ENCODE measurements at places on chromosomes 4 and X. TPM values are rescaled to one million over a fixed set of nuclear protein-coding genes. Genes with fewer than 3 reads are reported as not detected.
A peak's percentile ranks its signal among the peaks of the same experiment; 100 is the strongest.

- no peak overlapping the region for H3K27ac ChIP-seq
- H3K4me3 ChIP-seq = no peak overlapping the region
- H3K4me1 ChIP-seq = no peaks in the 10 kb centered on the region
- H3K36me3 ChIP-seq = no peaks in the 10 kb centered on the region
- no peaks in the 10 kb centered on the region for H3K27me3 ChIP-seq
Measured at GRCh38 chr4:105543346-105543745, 9.1 kb upstream of the ARHGEF38 start.

- no peaks in the 10 kb centered on the region for H3K36me3 ChIP-seq
- no peak overlapping the region for H3K27ac ChIP-seq
- no peak overlapping the region for H3K4me3 ChIP-seq
Measured at GRCh38 chrX:11781734-11782370, 23.8 kb downstream of the MSL3 start.

- peak overlapping the region; percentile 57 for H3K4me3 ChIP-seq
- no peaks in the 10 kb centered on the region for H3K4me1 ChIP-seq
- H3K27ac ChIP-seq = peak overlapping the region; percentile 80
- no peak for DNase-seq
- no peaks in the 10 kb centered on the region for H3K27me3 ChIP-seq
Measured at GRCh38 chrX:125203737-125204578, 115.7 kb upstream of the TEX13C start.

DNA sequence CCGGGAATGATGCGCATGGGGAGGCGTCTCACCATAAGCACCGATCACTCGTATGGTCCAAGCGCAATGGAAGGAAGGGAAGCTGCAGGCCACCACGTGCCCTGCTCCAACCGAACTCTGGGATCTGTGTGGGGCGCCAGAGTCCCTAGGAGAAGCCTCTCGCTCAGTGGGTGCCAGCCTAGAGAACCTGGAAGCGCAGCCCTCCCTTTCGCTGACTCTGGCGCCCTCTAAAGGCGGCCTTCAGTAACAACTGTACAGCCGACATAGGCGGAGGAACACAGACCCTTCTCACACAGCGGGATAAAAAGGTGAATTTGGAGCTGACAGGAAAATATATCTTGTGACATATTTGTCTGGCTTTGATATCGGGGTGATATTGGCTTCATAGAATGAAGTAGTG, 76.0 kb downstream of the INTS6L start:
- no peak for DNase-seq
- no peaks in the 10 kb centered on the region for H3K27me3 ChIP-seq

Gene GYG2
- total RNA-seq = 10.3 TPM

- H3K4me3 ChIP-seq = no peak overlapping the region
- H3K27me3 ChIP-seq = no peaks in the 10 kb centered on the region
- DNase-seq = no peak
- peak overlapping the region; percentile 52 for H3K27ac ChIP-seq
- H3K4me1 ChIP-seq = peaks cover 3% of the 10 kb centered on the region
Measured at GRCh38 chrX:33188881-33189280, 22.5 kb downstream of the DMD start.

DNA sequence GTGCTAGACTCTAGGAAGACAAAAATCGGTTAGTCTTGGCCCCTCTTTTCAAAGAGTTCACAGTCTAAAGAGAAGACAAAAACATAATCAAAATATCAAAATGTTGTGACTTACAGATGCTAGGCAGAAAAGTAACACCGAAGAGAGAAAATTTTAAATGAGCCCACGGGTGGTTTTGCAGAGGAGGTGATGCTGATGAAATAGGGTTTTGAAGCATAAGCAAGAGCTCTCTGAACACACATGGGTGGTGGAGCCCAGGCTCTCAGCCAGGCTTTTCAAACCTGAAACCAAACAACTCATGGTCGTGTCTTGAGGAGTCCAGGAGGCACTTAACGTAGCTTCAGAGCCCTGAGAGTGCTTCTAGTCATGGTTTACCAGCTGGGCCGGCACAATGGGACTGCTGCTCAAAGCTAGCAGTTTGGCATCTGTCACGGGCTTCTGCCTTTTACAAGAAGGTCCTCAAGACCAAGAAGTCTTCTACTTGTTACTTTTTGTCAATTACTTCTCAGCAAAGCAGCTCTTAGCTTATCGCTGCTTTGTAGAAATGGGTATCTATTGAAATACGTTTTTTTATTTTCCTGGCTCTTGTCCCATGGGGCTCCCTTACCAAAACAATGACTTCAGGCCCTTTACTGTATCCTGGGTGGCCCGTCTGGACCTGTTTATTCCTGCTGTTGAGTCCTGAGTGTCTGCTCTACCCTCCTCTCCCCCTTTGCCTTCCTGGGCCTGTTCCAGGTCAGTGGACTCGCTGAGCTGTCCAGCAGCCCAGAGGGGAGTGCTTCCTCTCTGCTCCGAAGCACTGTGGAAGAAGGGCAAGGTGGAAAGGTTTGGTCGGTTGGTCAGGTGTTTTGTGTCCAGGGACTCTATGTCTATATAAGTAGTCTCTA, 69.5 kb downstream of the TNIP2 start:
- no peaks in the 10 kb centered on the region for H3K4me1 ChIP-seq
- H3K4me3 ChIP-seq = no peak overlapping the region
- peaks cover 69% of the 10 kb centered on the region for H3K36me3 ChIP-seq

- DNase-seq = no peak
- peak overlapping the region; percentile 67 for H3K4me3 ChIP-seq
- peaks cover 7% of the 10 kb centered on the region for H3K36me3 ChIP-seq
- peak overlapping the region; percentile 66 for H3K27ac ChIP-seq
Measured at GRCh38 chrX:1336948-1337779, 579 bp downstream of the IL3RA start.

Gene RTL9
- 0.17 TPM for total RNA-seq

Gene MAOA
- 388 TPM for total RNA-seq

Gene XK
- total RNA-seq = 9.1 TPM

Gene HTN3
- not detected for total RNA-seq

GRCh38 chr4:86957215-86957614, 22.4 kb downstream of the AFF1 start:
- no peaks in the 10 kb centered on the region for H3K27me3 ChIP-seq
- H3K27ac ChIP-seq = no peak overlapping the region
- no peak overlapping the region for H3K4me3 ChIP-seq
- no peak for DNase-seq

- H3K27ac ChIP-seq = peak overlapping the region; percentile 97
- peak; percentile 99 for DNase-seq
- H3K36me3 ChIP-seq = no peaks in the 10 kb centered on the region
- H3K4me3 ChIP-seq = peak overlapping the region; percentile 94
- no peaks in the 10 kb centered on the region for H3K27me3 ChIP-seq
- H3K4me1 ChIP-seq = peaks cover 15% of the 10 kb centered on the region
Measured at GRCh38 chrX:41084044-41084892, 977 bp upstream of the USP9X start.

DNA sequence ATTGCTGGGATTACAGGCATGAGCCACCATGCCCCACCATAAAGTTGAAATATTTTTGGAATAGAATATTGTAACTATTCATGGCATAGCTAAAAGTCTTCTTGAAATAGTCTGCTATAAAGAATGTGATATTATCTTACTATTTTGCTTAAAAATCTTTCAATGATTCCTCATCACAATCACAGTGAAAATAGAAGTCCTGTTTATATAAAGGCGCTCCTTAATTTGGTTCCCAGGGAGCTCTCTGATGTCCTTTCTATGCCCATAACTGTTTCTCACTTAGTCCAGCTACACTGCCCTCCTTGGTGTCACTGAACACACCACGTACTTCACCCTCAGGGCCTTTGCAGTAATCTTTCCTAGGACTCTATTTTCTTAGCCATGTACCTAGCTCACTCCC, 331.7 kb upstream of the GIMD1 start:
- H3K27ac ChIP-seq = no peak overlapping the region
- H3K4me3 ChIP-seq = no peak overlapping the region
- H3K36me3 ChIP-seq = no peaks in the 10 kb centered on the region
- no peaks in the 10 kb centered on the region for H3K27me3 ChIP-seq
- H3K4me1 ChIP-seq = no peaks in the 10 kb centered on the region

DNA sequence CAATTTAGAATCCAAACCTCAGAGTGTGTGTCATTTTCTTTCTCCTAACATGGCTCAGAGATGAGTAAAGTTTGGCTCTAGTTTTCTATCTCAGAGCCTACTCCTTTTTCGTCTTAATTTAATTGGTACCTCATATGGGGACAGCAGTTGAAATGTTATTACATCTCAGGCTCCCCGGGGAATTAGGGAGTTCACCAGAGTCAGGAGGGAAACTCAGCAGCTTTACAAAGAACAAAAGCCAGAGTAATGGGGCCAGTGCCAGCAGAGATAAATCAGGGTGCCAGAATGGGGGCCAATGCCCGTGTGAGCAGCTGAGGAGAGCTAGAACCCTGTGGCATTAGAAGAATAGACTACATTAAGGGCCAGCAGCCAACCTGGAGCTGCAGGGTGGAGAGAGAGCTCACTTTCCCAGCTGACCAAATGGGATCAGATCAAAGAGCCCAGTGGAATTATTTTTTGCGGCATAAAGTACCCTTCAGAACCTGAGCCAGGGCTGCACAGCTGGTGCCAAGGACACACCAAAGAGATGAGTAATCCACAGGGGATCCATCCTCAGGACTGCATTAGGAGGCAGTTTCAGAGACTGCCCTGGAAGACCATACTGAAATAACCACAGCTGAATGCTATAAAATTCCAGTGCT, 207.1 kb upstream of the DKK2 start:
- no peak for DNase-seq
- H3K4me3 ChIP-seq = no peak overlapping the region
- no peaks in the 10 kb centered on the region for H3K36me3 ChIP-seq

- H3K4me3 ChIP-seq = no peak overlapping the region
- no peak for DNase-seq
- no peaks in the 10 kb centered on the region for H3K36me3 ChIP-seq
- H3K4me1 ChIP-seq = peaks cover 36% of the 10 kb centered on the region
Measured at GRCh38 chr4:79653871-79654270, 245.8 kb upstream of the GK2 start.

DNA sequence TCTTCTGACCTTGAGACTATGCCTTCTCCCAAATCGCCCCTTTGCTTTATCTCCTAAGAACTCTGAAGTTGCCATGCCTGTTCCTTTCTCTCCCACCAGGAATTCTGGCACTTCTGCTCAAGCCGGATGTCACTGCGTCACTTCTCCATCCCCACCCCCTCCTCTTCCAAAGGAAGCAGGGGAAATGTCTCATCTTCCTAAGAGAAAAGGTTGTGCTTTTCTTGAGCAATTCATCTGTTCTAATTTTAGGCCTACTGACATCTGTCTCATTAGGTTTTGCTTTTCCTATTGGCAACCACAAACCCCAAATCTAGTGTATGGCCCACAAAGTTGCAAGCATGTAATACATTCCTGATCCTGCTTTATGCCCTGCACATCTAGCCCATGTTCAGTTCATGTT, 163.1 kb upstream of the PLAC1 start:
- no peak overlapping the region for H3K4me3 ChIP-seq
- H3K27ac ChIP-seq = peak overlapping the region; percentile 42
- H3K27me3 ChIP-seq = no peaks in the 10 kb centered on the region
- no peaks in the 10 kb centered on the region for H3K4me1 ChIP-seq
- no peak for DNase-seq
- no peaks in the 10 kb centered on the region for H3K36me3 ChIP-seq

Gene TRMT10A
- total RNA-seq = 3.0 TPM

- no peak overlapping the region for H3K27ac ChIP-seq
- no peak for DNase-seq
- no peaks in the 10 kb centered on the region for H3K36me3 ChIP-seq
- H3K27me3 ChIP-seq = no peaks in the 10 kb centered on the region
- H3K4me3 ChIP-seq = no peak overlapping the region
Measured at GRCh38 chr4:32226204-32226603, 1506.0 kb downstream of the PCDH7 start.

Gene TCEAL6
- not detected for total RNA-seq

DNA sequence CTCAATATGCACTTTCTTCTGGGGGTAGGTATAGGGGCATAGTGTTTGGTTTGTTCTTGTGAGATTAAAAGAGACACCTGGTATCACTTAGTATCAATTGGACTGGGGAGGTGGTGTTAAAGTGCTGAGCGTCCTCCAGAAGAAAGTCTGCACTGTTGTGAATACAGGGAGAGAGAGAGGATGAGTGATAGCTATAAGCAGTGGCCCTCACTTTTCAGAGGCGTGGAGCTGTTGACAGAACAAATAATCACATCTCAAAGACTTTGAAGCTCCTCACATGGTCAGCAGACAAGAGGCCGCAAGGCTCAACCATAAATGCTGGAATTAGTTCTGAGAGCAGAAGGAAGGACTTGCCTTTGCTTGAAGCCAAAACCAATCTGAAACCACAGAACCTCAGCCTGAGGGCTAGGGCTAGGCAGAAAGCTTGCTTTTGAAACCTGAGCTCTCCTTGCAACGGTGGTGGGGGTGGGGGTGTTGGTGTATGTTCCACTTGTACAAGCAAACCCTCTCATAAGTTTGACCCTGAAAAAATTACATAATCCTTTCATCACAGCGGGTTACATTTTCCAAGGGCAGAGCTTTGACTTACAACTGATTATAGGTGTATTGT, 123.2 kb upstream of the SCML1 start:
- DNase-seq = no peak
- H3K4me1 ChIP-seq = no peaks in the 10 kb centered on the region
- no peak overlapping the region for H3K4me3 ChIP-seq
- no peak overlapping the region for H3K27ac ChIP-seq
- H3K27me3 ChIP-seq = no peaks in the 10 kb centered on the region
